ENCODE measurements at places on chromosomes 3 and 15.

DNA sequence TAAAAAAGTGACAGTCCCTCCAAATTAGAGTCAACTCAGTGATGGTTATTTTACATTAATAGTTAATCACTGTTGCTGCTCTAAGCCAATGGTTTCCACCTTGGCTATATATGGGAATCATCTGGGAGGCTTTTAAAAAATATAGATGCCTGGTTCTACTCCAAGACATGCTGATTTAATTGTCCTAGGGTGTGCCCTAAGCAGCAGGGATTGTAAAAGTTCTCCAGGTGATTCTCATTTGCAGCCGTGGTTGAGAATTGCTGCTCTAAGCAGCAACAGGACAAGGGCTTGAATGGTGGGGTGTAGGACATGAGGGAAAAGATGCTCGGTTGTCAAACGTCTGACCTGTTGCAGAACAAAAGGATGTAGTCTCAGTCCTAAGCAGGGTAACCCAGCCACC, 405.1 kb upstream of the MCTP2 start:
- no peak for DNase-seq

DNA sequence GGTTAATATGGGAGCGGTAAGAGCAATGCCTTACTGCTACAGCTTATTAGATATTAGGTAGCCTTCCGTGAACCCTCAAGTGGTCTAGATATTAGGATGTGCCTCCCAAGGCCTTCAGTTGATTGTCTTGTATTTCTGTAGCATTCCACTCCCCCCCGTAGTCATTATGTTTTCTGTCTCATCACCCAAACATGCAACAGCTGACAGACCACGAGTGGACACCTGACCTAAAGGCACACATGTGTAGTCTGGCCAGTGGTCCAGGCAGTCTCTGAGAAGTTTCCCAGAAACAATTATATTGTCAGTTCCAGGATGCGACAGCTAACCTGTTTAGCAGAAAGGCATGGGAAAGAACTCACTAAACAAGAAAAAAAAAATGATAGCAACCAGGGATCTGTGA, 1000.9 kb downstream of the AGBL1 start:
- DNase-seq: no peak

- no peak for DNase-seq
These were observed 158.3 kb downstream of the EFHB start for GRCh38 chr3:19775765-19776164.

DNA sequence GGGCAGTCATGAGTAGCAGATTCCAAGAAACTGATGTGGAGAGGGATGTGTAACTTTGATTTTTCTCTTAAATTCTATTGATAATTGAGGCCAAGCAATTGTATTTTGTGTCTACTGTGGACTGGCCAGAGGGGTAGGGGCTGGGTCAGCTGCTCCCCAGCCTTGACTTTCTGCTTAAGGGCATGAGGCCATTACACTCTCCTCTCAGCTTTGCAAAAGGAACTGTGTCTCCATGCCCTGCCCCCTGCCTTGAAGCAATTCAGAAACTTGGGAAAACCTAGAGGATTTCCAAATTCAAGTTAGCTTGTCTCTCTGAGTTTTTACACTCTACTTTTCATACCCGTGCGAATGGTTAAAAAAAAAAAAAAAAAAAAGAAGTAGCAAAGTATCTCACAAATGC, 38.6 kb downstream of the ONECUT1 start:
- no peak for DNase-seq

GRCh38 chr15:33309602-33310276, 1.0 kb upstream of the RYR3 start:
- DNase-seq: no peak

- DNase-seq: no peak
These were observed 1.7 kb upstream of the SLC9A9 start for GRCh38 chr3:143849854-143850549.

DNA sequence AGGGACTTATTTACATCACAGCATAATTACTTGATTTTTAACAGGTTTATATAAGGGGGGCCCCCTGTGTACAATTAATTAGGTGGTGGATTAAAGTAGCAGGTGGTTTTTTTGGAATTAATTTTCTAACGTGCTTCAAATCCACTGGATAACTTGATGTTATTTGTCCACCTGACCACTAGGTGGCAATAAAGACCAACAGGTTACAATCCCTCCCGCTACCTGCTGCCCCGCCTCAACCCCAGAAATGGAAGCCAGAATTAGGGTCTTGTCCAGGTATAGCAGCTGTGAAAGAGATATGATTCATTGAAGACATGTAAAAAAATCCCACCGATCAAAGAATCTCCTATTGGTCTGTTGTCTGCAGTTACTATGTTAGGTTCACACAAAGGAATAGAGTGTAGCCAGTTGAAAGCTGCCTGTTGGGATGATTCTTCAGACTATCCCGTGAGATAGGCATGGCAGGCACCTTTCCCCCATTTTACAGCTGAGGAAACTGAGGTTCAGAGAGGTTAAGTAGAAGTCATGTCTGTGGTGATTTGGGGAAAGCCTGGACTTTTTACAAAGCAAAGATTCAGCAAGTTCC, 44.0 kb downstream of the MFSD1 start:
- no peak for DNase-seq

- no peak for DNase-seq
These were observed 134.4 kb upstream of the FAM3D start for GRCh38 chr3:58800940-58801339.

DNA sequence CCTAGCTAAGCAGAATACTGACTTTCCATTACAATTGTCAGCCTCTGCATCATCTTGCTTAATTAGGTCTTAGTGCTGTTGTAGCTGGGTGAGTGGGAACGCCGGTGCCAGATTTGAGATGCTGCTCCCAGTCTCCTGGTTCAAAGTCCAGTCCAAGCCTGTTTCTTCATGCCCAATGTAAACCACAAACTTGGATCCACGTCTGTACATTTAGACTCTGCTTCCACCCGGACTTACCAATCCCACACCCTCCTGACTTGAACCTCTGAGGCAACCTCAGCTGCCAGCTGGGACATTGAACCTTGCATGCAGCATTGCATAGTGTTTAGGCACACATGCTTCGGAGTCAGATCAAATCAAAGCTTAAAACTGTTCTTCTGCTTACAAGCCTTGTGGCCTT, 43.0 kb downstream of the BCL2L10 start:
- no peak for DNase-seq

DNA sequence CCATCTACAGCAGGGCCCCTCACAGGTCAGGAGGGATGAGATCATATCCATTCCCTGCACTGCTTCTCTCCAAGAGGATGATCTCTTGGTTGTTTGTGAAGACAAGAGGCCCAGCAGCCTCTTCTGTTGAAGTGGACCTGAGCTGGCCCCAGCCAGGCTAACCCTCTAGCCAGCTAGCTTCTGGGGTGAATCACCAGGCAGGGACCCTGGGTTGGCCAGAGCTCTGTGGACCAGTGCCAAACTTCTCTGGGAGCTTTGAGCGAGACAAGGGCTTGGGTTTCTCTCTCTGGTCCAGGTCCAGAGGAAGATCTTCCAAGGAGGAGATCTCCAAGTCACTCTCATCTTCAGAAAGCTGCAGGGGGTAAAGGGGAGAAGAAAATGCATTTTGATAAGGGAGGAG, 52.7 kb downstream of the CLDN18 start:
- no peak for DNase-seq

- no peak for DNase-seq
These were observed 20.2 kb downstream of the RAF1 start for GRCh38 chr3:12643724-12644123.

DNA sequence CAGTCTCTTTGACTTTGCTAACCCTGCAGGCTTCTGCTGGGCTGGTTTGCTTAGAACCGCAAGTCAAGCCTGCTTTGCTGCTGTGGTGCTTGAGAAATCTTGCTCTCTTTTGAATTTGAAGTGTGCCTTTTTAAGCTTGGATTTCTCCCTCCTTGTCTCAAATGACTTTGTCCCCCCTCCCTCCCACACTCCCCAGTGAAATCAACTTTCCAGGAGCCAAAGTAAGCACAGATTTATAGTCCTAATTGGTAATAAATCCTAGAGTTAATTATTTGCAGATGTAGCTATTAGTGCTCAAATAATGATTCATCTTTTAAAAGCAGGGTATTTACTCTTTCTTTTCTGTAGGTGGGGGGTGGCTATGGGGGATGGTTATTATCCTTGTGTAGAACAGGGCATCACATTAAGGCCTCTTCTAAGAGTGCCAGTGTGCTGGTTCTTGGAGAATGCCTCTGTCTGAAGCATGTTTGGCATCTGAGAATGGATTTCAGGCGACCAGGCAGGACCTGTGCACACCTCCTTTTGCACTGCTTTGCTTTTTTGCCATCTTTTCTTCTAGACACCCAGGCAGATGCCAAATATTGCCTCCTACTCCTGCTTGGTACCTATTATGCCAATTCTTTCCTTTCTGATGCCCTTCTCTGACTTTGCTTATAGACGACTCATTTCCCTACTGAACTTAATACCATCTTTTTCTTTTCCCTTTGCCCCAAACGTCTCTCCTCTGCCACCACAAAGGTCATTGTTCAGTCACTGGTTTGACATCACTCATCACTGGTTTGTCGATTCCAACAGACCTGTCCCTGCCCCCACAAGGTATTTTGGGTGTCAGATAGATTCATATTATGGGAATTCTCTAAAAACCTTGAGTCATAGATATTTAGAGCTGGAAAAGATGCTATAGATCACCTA, 50.7 kb downstream of the CLDN11 start:
- DNase-seq: no peak

DNA sequence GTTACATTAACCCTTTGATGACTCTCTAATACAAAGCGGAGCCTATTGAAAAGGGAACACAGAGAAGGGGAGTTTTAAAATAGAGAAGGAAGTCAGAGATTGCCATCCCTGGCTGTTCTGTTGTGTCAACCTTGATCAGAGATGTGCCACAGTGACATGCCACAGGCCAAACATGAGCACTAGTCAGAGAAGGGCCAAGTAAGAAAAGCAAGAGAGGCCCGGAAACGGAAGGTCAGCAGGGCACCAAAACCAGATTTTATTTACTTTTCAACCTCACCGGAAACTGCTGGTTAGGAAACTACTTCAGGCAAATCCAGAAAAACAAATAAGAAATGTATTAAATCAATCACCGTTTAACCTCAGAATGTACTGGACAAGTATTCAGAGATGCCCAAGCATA, 171.8 kb downstream of the ALCAM start:
- no peak for DNase-seq

DNA sequence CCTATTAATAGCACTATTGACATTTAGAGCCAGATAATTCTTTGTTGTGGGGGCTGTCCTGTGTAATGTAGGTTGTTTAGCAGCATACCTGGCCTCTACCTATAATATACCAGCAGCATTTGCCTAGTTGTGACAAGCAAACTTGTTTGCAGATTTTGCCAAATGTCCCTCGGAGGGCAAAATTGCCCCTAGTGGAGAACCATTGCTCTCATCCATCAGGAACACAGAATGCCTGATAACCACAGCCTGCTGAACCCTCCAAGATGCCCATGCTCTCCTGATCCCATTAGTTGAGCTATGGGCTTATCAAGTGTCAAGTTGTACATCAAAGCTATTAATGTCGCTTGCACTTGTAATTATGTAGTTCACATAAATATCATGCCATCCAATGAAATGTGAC, 15.0 kb upstream of the KBTBD8 start:
- no peak for DNase-seq
